ENCODE measurements at places on chromosomes 7 and 10. TPM values are rescaled to one million over a fixed set of nuclear protein-coding genes. Genes with fewer than 3 reads are reported as not detected.

Gene MCM10
- total RNA-seq, result 3.2 TPM

Gene CPN1
- not detected for total RNA-seq

Gene NPSR1
- not detected for total RNA-seq

Gene KEL
- total RNA-seq, result not detected

Gene PAX4
- not detected for total RNA-seq

Gene MAGI2
- 1.7 TPM for total RNA-seq

Gene ADIRF
- 35.6 TPM for total RNA-seq

Gene FGL2
- not detected for total RNA-seq

Gene SLC26A3
- total RNA-seq, result not detected

Gene DDIT4
- total RNA-seq, result 594 TPM

Gene MYL7
- total RNA-seq, result not detected

Gene CLRN3
- total RNA-seq, result not detected

Gene LFNG
- total RNA-seq, result 3.5 TPM

Gene GIMAP5
- total RNA-seq, result not detected

Gene DGKI
- 0.89 TPM for total RNA-seq

Gene GLRX3
- total RNA-seq, result 92.8 TPM

Gene EBLN1
- total RNA-seq, result not detected

Gene EFCAB10
- not detected for total RNA-seq

Gene GPR37
- 1.4 TPM for total RNA-seq

Gene FAM25A
- not detected for total RNA-seq

Gene DKK1
- 267 TPM for total RNA-seq

Gene PRR15
- 11.0 TPM for total RNA-seq

Gene DLX6
- not detected for total RNA-seq

Gene BICC1
- 13.5 TPM for total RNA-seq

Gene FUOM
- 41.2 TPM for total RNA-seq

Gene SPAM1
- total RNA-seq, result not detected

Gene CHAT
- not detected for total RNA-seq

Gene COL1A2
- total RNA-seq, result 2,430 TPM

Gene TMEM213
- total RNA-seq, result not detected

Gene AGMO
- total RNA-seq, result not detected

Gene STAG3
- total RNA-seq, result 0.35 TPM

Gene ACSL5
- 1.4 TPM for total RNA-seq

Gene AS3MT
- total RNA-seq, result 7.5 TPM

Gene CYP2C19
- total RNA-seq, result not detected

Gene OGDHL
- total RNA-seq, result 0.18 TPM

Gene CDH23
- total RNA-seq, result not detected

Gene ADCY1
- total RNA-seq, result 0.71 TPM

Gene OR13A1
- total RNA-seq, result not detected

Gene C10orf67
- total RNA-seq, result 0.53 TPM

Gene RINT1
- 21.6 TPM for total RNA-seq

Gene FFAR4
- not detected for total RNA-seq

Gene AP4M1
- total RNA-seq, result 40.9 TPM

Gene OR2A42
- not detected for total RNA-seq

All from myometrial cell (primary cell).